SIG-M5 (cell line): ENCODE measurements at places on chromosomes 6 and 20.
A peak's percentile ranks its signal among the peaks of the same experiment; 100 is the strongest.

DNA sequence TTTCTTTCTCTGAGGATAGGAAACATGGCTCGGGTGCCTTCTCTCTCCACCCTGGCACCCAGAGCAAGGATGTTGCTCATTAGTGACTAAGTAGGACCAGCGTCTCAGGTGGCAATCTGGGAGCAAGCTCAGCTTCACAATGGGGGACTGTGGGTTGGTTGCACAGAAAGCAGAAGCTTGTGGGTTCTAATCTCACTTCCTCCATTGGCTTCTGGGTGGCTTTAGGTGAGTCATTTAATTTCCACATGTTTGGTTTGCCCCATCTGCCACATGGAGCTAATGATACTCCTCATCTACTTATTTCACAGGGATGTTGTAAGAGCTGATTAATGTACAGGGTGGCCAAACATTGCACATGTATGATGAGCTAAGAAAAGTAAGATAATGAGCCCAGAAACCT, 54.8 kb upstream of the AKIRIN2 start:
- DNase-seq = peak; percentile 98

DNA sequence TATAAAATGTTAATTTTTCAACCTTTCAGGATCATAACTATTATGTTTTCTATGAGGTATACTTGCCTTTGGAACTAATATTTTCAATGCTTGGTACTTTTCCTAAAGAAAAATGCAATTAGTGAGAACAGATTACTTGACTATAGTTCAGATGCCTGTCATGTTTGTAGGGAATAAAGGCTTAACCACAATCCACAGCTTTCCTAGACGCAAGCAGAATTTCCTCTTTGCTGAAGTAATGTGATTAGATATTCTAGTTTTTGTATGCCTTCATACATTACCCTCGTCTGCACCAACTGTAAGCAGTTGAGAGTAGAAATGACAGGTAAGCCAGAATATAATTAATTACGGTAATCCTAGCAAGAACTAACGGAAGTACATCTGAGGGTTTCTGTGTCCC, 581.4 kb upstream of the MMS22L start:
- DNase-seq = no peak

DNA sequence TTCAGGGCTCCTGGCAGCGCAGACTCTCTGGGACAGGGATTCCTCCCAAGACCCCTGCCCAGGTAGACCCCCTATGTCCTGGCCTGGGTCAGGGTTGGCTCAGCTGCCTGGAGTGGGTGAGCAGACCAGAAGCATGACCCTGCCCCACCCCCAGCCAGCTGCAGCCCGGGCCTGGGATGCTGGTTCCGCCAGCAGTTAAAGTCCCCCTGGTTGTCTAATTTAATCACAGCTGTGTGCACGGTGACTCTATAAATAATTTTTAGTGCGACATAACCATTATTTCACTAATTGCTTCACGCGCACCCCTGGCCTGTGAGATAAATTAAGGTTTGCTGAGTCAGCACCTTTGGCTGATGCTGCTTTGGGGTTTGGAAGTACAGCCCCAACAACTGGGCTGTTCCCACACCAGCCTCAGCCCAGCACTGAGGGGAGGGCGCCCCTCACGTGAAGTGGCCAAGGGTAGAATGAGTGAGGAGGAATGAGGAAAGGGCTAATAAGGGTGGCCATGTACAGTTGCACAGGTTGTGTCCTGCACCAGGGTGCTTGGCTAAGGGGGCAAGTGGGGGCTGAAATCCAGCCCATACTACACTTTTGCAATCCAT, 26.1 kb upstream of the CDH22 start:
- no peak for DNase-seq

- no peak for DNase-seq
Observed at GRCh38 chr20:61933951-61934715, 131.5 kb downstream of the TAF4 start.
